Activated T-helper 2 cell treated with anti-CD3 and anti-CD28 coated beads, Interferon-gamma antibody, Interleukin-2, Interleukin-4, amounts not matched to agents 10 μg/mL and 5 μg/mL and 100 μg/mL, durations not matched to agents 14 hours and 24 hours and 36 hours (primary cell): ENCODE measurements at places on chromosomes 16 and 17.

GRCh38 chr16:83589576-83589975, 218.2 kb upstream of the HSBP1 start:
- no peak overlapping the region for H3K27ac ChIP-seq
- H3K4me1 ChIP-seq, result no peaks in the 10 kb centered on the region
- no peak for DNase-seq
- H3K36me3 ChIP-seq, result no peaks in the 10 kb centered on the region

- H3K4me1 ChIP-seq, result peaks cover 6% of the 10 kb centered on the region
- no peak overlapping the region for H3K27ac ChIP-seq
- DNase-seq, result no peak
- no peak overlapping the region for H3K4me3 ChIP-seq
- peaks cover 46% of the 10 kb centered on the region for H3K36me3 ChIP-seq
- no peaks in the 10 kb centered on the region for H3K27me3 ChIP-seq
These were observed 9.6 kb downstream of the EMC6 start for GRCh38 chr17:3678095-3678820.

DNA sequence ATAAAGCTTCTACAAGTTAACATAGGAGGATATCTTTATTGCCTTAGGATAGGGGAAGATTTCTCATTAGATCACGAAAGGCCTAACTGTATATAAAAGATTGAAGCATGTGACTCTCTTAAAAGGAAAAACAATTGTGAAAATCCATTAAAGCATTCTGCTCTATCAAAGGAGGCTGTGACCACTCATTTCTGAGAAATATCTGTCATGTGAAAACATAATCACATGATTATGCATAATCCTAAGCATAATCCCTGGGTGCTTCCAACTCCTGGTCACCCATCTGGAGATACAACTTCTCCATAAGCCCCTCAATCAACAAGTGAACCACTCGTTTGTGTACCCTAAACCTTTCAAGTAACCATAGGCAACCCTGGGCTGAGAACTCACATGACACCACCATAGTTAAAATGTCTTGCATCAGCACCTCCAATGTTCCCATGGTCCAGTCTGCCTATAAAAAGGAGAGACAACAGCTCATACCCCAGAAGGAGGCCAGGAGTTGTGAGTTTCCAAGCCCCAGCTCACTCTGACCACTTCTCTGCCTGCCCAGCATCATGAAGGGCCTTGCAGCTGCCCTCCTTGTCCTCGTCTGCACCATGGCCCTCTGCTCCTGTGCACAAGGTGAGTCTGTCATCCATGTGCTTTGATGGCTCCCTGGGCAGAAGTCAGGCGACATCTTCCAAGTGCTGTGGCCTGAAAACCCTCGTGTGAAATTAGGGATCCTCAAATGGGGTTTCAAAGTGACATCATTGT, at the start of gene CCL18:
Gene CCL18, plus strand, starts transcription at position 487 of the 756 bp plus-strand sequence. Its CDS starts 71 bp downstream, at position 558.
- no peaks in the 10 kb centered on the region for H3K4me1 ChIP-seq
- no peak within 1 kb of the TSS for H3K27ac ChIP-seq
- H3K27me3 ChIP-seq, result peaks cover 41% of the 10 kb centered on the region
- H3K4me3 ChIP-seq, result no peak within 1 kb of the TSS
- no peak for DNase-seq

- peaks cover 42% of the 10 kb centered on the region for H3K27me3 ChIP-seq
- peak; percentile 70 for DNase-seq
- H3K4me1 ChIP-seq, result peaks cover 43% of the 10 kb centered on the region
These were observed at the start of gene HOXB4 for GRCh38 chr17:48577946-48578615. TSS of gene HOXB4 (minus strand) at chr17:48578350. CDS start at chr17:48578319, 31 bp downstream.

DNA sequence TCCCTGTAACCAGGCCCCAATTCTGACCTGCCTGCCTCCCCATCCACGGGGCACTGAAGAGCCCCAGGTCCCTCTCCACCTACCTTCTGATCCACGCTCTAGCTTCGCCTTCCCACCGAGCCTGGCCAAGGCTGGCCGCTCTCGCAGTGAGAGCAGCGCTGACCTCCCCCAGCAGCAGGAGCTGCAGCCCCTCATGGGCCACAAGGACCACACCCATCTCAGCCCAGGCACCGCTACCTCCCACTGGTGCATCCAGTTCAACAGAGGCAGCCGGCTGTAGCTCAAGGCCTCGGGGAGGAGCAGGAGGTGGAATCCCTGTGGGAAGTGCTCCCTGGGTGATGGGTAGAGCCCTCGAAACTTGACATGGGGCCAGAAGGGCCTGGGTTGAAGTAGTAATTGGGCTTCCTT, 8.4 kb upstream of the PLEKHG4 start:
- H3K27ac ChIP-seq, result no peak overlapping the region
- H3K4me1 ChIP-seq, result peaks cover 3% of the 10 kb centered on the region
- H3K36me3 ChIP-seq, result peaks cover 13% of the 10 kb centered on the region
- no peak overlapping the region for H3K4me3 ChIP-seq
- DNase-seq, result no peak
- H3K27me3 ChIP-seq, result no peaks in the 10 kb centered on the region

GRCh38 chr17:80108036-80108971, 6.9 kb downstream of the GAA start:
- H3K36me3 ChIP-seq, result no peaks in the 10 kb centered on the region
- no peak for DNase-seq
- peaks cover 2% of the 10 kb centered on the region for H3K4me1 ChIP-seq
- H3K27me3 ChIP-seq, result no peaks in the 10 kb centered on the region
- no peak overlapping the region for H3K27ac ChIP-seq

GRCh38 chr17:2067048-2067561, 12.2 kb downstream of the HIC1 start:
- peaks cover 87% of the 10 kb centered on the region for H3K36me3 ChIP-seq
- DNase-seq, result no peak
- no peak overlapping the region for H3K4me3 ChIP-seq
- peak overlapping the region; percentile 73 for H3K27ac ChIP-seq
- H3K27me3 ChIP-seq, result no peaks in the 10 kb centered on the region
- peaks cover 71% of the 10 kb centered on the region for H3K4me1 ChIP-seq
